ENCODE measurements at places on chromosomes 11 and 22. TPM values are rescaled to one million over a fixed set of nuclear protein-coding genes. Genes with fewer than 3 reads are reported as not detected.

DNA sequence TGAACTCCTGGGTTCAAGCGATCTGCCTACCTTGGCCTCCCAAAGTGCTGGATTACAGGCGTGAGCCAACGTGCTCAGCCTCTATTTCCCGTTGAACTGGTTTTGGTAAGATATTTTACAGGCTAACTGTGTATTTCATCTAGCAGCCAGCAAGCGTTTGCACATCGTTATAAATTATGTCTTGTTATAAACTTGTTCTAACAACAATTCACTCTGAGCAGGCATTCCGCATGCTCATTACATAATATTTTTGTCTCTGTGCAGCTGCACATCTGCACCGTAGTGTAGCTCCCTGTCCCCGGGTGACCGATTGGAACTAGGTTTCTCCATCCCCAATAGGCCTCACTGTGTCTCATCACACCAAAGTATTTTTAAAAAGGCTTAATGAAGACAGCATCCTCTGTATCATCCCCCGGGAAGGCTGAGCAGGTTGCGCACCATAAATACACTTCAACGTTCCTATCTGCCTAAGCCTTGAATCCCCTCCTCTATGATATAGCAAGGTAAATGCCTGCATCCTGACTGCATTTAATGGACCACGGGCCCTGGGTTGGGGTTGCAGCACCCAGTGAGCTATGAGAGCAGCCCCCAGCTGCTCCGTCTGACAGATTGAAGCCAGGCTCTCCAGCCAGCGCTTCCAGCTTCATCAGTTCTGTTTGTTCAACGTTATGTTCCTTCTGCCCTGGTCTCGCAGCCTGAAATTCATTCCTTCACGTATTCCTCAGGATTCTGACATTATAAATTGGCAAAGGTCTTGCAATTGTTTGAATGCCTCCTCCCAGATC is 47.7 kb downstream of the TST start:
- DNase-seq: no peak

GRCh38 chr11:71131861-71132260 is 120.5 kb downstream of the SHANK2 start:
- DNase-seq: no peak

DNA sequence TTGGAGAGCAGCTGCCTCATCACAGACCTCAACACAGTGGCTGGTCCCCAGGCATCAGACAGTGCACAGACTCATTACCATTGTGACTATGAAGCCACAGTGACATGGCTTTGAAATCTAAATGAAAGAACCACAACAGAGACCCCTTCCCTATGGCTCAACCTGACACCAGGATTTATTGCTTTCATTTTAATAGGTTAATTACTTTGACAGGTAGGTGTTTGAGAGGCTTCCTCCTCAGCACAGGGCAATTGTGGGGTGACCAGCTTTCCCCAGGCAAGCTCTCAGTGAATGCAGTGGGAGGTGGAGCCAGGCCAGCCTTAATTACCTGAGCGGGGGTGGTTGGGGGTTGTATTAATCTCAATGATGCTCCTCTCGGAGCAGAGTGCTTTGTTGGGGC is 102.3 kb downstream of the CHST1 start:
- DNase-seq: no peak

- no peak for DNase-seq
Observed at GRCh38 chr22:38844315-38845003, 631 bp upstream of the NPTXR start.

- DNase-seq: no peak
Observed at GRCh38 chr22:23245799-23246136, 65.5 kb downstream of the BCR start.

DNA sequence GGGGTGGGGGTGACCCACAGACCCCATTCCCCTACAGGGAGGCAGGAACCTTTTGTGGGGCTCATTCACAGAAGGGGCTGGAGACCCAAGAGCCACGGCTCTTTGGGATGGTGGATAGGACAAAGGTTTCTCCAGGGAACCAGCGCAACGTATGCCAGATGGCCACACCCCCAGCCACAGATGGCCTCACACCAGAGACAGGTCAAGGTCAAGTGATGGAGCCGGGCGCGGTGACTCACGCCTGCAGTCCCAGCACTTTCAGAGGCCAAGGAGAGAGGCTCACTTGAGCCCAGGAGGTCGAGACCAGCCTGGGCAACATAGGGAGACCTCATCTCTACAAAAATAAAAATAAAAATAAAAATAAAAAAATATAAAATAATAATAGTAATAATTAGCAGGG is 17.1 kb upstream of the BRSK2 start:
- DNase-seq: no peak

DNA sequence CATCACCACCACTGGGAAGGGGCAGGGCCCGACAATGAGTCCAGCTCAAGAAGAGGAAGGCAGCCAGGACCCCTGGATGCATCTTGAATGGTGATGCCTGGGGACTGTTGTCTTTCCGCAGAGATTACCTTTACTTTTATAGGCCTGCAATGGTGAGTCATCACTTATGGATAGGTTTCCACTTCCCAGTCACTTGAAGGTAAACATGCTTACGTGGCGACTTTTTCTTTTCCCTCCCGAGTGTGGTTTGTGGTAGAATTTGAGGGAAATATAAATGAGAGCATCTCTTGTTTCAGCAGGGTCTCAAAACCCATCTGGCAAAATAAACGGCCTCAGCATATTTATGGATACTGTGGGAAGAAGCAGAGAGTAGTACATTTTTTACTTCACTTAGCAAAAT is at the start of gene MMP13:
Gene MMP13, minus strand, starts transcription at position 109 of the 400 bp plus-strand sequence. Its CDS starts 27 bp downstream, at position 82.
- DNase-seq: no peak

DNA sequence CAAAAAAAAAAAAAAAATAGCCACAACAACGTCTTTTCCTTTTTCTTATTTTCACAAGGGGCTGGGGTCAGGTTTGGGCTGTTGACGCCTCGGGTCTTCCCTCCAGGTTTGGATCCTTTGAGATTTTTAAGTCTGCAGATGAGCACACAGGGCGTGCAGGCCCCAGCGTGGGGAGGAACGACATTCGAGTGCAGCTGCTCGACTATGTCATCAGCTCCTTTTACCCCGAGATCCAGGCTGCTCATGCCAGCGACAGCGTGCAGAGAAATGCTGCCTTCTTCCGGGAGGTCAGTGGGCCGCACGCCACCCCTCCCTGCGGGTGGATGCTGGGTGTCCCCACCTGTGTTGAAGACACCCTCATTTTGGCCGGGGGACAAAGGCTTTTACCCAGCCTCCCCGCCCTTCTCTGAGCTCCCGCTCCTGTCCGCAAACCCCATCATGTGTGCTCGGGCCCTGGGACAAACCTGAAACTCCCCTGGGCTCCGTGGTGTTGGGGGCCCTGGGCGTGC is 7.7 kb downstream of the SELENOO start:
- DNase-seq: no peak

GRCh38 chr11:116792869-116793771 is 1.4 kb upstream of the APOA5 start:
- DNase-seq: no peak

- DNase-seq: no peak
Observed at GRCh38 chr22:29757096-29757495, 9.7 kb downstream of the ZMAT5 start.

SLC22A9 gene
- total RNA-seq: not detected

XKR3 gene
- not detected for total RNA-seq

DNA sequence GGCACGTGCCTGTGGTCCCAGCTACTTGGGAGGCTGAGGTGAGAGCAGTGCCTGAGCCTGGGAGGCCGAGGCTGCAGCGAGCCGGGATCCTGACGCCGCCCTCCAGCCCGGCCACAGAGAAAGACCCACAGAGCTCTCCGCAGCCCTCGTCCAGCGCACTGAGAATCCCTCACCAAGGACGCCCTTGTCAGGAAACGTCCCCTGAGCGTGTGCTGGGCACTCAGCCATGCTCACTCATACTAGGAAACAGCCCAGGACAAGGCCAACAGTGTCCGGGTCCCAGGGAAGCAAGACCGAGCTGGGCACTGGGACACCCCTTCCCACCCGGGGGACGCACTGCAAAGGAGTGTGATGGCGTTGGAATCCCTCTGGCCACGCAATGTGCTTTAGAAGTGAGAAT is 14.5 kb downstream of the DEAF1 start:
- DNase-seq: no peak

MMP11 gene
- total RNA-seq: 0.91 TPM
